ENCODE measurements at places on chromosomes 11 and 22.

GRCh38 chr11:112363527-112363926 lies 102.9 kb upstream of the PLET1 start:
- no peak for DNase-seq

GRCh38 chr11:93838967-93839366 lies 11.5 kb downstream of the VSTM5 start:
- no peak for DNase-seq

- no peak for DNase-seq
These were observed 4.9 kb downstream of the DAGLA start for GRCh38 chr11:61684870-61685616.

DNA sequence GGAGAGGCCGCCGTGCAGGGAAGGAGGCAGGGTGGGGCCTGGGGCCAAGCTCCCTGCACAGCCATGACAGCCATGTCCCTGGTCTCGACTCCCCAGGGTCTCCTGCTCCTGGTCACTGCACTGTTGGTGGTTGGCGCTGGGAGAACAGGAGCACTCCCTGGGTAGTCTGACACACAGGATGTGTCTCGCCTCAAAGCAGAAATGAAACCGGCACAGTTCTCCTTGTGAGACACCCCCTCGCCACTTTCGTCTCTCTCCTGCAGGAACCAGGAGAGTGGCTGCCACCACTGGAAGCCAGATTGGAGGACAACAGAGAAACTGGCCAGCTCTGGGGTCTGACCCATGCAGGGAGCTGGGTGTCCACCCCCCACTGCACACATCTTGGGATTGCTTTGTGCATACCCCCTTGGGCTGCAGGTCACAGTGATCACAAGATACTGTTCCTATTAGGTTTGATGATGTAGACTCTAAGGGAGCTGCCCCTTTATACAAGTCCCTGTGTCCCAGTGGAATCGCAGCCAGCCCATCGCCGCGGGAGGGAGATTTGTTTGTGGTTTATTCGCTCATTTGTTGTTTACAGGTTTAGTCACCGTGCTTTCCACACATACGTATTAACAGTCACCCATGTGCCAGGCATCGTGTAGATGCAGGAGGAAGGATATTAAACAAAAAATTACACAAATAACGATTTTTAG lies 27.0 kb upstream of the YWHAH start:
- DNase-seq: no peak

DNA sequence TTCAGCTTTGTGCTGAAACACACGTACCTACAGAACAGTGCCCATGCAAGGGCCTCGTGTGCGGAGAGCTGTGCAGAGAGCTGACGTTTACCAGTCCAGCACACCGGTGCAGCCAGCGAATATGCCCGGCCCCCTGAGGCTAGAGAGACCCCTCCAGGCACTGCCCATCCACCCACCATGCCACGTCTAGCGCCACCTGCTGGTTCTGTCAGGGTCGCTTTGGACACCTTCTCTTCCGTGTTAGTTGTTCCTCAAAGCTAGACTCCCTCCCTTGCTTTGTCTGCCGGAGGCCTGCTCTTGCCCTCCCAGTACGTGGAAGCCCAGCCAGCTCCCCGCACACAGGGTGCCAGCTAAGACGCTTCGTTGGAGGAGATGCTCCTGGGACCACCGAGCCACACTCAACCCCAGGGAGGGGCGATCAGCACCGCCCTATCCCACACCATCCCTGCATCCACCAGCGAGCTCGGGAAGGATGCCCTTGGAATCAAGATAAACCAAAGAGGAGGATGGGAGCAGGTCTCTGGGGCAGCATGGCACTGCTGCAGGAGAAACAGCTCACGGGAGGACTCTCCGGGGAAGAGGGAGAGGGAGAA lies 43.4 kb downstream of the CPT1A start:
- DNase-seq: no peak
